ENCODE measurements at places on chromosomes 12 and 14. TPM values are rescaled to one million over a fixed set of nuclear protein-coding genes. Genes with fewer than 3 reads are reported as not detected.

Gene OVCH1
- total RNA-seq: not detected

Gene LPAR5
- 3.6 TPM for total RNA-seq

Gene PMCH
- not detected for total RNA-seq

Gene LBHD2
- not detected for total RNA-seq

Gene DEGS2
- 1.3 TPM for total RNA-seq

Measured in tibial nerve (tissue), 4 donors.